ENCODE measurements at places on chromosomes 5 and 9. TPM values are rescaled to one million over a fixed set of nuclear protein-coding genes. Genes with fewer than 3 reads are reported as not detected.

- no peaks in the 10 kb centered on the region for H3K27me3 ChIP-seq
- peak overlapping the region; percentile 97 for H3K27ac ChIP-seq
- peak; percentile 89 for DNase-seq
- H3K36me3 ChIP-seq = peaks cover 51% of the 10 kb centered on the region
Observed at GRCh38 chr5:141512390-141512910, 23.6 kb downstream of the PCDHGC5 start.

GRCh38 chr5:87539839-87540238 lies 127.1 kb upstream of the CCNH start:
- DNase-seq = peak; percentile 16
- no peak overlapping the region for H3K4me3 ChIP-seq
- no peaks in the 10 kb centered on the region for H3K36me3 ChIP-seq
- H3K27me3 ChIP-seq = no peaks in the 10 kb centered on the region
- no peaks in the 10 kb centered on the region for H3K4me1 ChIP-seq

DNA sequence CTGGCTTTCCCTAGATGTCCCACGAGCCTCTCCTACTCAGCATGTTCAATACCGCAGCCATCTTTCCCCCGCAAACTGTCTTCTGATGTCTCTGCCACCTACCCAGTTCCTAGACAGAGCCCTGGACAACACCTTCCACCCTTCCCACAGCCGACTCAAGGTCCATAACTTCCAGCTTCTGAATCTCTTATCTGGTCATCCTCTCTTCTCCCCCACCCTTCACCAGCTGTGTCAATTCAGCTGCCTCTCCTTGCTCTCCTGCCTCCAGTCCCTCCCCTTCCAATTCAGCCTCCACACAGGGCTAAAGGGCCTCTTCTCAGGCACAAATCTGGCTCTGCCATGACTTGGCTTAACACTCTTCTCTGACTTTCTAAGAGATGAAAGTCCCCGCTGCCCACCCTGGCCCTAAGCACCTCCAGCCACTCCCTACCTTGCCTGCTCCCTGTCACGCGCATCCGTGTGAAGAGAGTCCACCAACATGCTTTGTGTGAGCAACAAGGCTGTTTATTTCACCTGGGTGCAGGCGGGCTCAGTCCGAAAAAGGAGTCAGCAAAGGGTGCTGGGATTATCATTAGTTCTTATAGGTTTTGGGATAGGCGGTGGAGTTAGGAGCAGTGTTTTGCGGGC lies 25.2 kb downstream of the AQP7 start:
- H3K27ac ChIP-seq = no peak overlapping the region
- peaks cover 10% of the 10 kb centered on the region for H3K4me1 ChIP-seq
- no peaks in the 10 kb centered on the region for H3K27me3 ChIP-seq
- H3K4me3 ChIP-seq = no peak overlapping the region
- H3K36me3 ChIP-seq = peaks cover 5% of the 10 kb centered on the region
- DNase-seq = no peak

DNA sequence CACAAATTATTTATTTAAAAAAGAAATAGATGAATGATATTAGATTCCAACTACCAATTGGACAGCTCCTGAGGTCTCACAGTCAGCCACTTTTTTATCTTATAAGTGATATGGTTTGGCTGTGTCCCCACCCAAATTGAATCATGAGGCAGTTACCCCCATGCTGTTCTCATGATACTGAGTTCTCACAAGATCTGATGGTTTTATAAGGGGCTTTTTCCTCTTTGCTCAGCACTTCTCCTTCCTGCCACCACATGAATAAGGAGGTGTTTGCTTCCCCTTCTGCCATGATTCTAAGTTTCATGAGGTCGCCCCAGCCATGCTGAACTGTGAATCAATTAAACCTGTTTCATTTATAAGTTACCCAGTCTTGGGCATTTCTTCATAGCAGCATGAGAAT lies 12.9 kb downstream of the NLN start:
- no peak overlapping the region for H3K27ac ChIP-seq
- no peak overlapping the region for H3K4me3 ChIP-seq
- no peaks in the 10 kb centered on the region for H3K27me3 ChIP-seq
- DNase-seq = no peak
- H3K4me1 ChIP-seq = no peaks in the 10 kb centered on the region

GRCh38 chr5:45376417-45376816 lies 319.8 kb downstream of the HCN1 start:
- H3K36me3 ChIP-seq = no peaks in the 10 kb centered on the region
- no peaks in the 10 kb centered on the region for H3K4me1 ChIP-seq
- no peak overlapping the region for H3K27ac ChIP-seq
- no peak for DNase-seq

DNA sequence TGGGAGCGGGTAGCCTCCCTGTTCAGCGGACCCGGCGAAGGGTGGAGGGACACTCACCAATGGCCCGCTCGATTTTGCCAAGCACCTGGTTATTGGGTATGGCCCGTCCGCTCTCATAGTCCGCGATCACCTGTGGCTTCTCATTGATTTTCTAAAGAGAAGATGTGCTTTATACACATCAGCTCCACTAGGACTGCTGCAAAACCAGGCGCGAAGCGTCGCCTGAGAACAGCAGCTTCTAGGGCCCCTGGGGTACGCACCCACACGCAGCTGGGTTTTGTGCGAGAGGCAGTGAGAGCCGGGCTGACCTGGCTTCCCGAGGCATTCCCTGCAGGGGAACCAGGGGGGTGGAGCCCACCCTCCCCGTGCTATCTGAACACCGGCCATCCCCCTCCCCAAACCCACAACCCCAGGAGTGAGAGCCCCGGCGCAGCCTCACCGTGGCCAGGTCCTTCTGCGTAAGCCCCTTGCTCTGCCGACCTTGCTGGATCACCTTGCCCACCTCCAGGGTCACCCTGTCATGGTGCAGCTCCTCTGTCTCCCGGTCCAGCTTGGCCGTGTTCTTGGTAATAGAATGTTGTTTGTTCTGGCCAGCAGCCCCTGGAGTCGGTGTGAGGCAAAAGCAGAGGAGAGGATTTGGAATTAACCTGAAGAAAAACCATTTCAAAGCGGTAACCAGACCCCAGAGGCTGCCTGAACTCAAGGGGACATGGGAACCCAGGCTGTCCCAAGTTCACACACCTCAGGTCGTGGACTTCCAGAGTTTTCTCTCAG lies 3.1 kb downstream of the EDF1 start:
- no peak overlapping the region for H3K27ac ChIP-seq
- peaks cover 68% of the 10 kb centered on the region for H3K36me3 ChIP-seq
- no peak for DNase-seq
- H3K4me1 ChIP-seq = peaks cover 36% of the 10 kb centered on the region

DNA sequence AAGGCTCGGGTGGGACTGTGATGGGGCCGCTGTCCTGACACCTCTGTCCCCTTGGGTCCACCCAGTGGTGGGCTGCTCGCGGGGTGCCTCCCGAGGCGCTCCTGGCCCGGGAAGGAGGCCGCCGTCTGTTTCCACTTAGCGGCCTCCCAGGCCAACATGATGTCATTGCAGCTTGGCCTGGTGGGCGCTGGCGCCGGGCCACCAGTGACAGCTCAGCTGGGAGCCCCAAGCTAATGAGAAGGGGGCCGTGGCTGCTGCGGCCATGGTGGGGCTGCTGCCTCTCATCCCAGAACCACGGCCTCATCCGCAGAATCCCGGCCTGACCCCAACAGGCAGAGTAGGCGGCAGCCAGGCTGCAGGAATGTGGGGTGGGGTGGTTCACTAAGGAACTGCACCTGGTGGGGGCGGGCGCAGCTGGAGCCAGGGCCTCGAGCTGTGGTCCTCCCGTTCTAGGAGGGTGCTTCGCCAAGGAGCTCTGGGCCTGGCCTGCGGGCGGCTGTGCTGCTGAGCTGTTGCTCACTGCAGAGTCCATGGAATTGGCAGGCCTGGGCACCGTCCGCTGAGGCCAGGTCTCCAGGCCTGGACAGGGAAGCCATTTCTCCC lies 123.5 kb upstream of the COL5A1 start:
- no peak overlapping the region for H3K4me3 ChIP-seq
- H3K4me1 ChIP-seq = peaks cover 9% of the 10 kb centered on the region
- H3K27ac ChIP-seq = no peak overlapping the region
- H3K36me3 ChIP-seq = no peaks in the 10 kb centered on the region
- H3K27me3 ChIP-seq = no peaks in the 10 kb centered on the region

DNA sequence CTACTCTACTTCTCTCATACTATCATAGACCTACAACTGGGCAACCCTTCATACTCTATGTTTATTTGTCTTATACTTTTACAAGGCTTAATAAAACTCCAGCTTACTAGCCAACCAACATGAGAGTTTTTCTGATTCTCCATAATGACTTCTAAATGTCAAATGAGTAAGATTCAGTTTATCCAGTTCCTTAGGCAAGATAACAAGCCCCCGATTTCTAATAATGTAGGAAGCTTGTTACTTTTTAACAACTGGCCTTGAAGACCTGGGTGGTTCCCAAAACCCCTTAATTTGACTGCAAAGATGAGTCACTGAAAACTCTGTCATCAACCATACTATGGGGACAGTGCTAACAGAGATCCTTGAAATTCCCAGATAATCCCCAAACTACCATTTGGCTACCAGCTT lies 294.6 kb upstream of the ACTBL2 start:
- H3K27me3 ChIP-seq = no peaks in the 10 kb centered on the region
- no peaks in the 10 kb centered on the region for H3K4me1 ChIP-seq
- DNase-seq = no peak
- H3K27ac ChIP-seq = no peak overlapping the region
- no peaks in the 10 kb centered on the region for H3K36me3 ChIP-seq
- no peak overlapping the region for H3K4me3 ChIP-seq

- H3K4me1 ChIP-seq = no peaks in the 10 kb centered on the region
- H3K27me3 ChIP-seq = no peaks in the 10 kb centered on the region
- no peaks in the 10 kb centered on the region for H3K36me3 ChIP-seq
Observed at GRCh38 chr5:110179321-110179720, 489.6 kb downstream of the MAN2A1 start.

- H3K27me3 ChIP-seq = no peaks in the 10 kb centered on the region
- no peaks in the 10 kb centered on the region for H3K36me3 ChIP-seq
- peaks cover 2% of the 10 kb centered on the region for H3K4me1 ChIP-seq
- no peak overlapping the region for H3K4me3 ChIP-seq
Observed at GRCh38 chr5:117245130-117245529, 670.5 kb upstream of the SEMA6A start.

GRCh38 chr5:9284272-9284671 lies 261.6 kb downstream of the SEMA5A start:
- no peaks in the 10 kb centered on the region for H3K36me3 ChIP-seq
- no peak overlapping the region for H3K27ac ChIP-seq
- no peaks in the 10 kb centered on the region for H3K27me3 ChIP-seq
- H3K4me1 ChIP-seq = peaks cover 3% of the 10 kb centered on the region
- DNase-seq = no peak
- H3K4me3 ChIP-seq = no peak overlapping the region

DNA sequence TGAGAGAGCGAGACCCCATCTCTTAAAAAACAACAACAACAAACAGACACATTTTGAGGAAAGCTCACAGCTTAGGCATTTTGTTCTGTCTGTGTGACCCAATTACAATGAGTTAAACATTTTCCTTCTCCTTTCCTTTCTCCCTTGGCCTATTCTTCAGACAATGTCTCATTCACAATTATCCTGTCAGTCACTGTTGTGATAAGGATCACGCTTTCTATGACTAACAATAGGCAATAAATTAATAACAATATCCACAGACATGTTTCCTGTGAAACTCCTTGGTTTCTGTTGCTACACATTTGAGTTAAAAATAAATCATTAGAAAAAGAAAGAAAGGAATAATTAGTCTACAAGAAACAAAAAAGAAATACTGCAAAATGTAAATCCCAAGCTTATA lies 19.8 kb upstream of the CARTPT start:
- no peak for DNase-seq
- H3K27ac ChIP-seq = no peak overlapping the region
- no peak overlapping the region for H3K4me3 ChIP-seq
- no peaks in the 10 kb centered on the region for H3K27me3 ChIP-seq

- no peak overlapping the region for H3K27ac ChIP-seq
- H3K4me3 ChIP-seq = no peak overlapping the region
- DNase-seq = no peak
- H3K27me3 ChIP-seq = no peaks in the 10 kb centered on the region
Observed at GRCh38 chr9:109115931-109116526, 3.7 kb downstream of the TMEM245 start.

DNA sequence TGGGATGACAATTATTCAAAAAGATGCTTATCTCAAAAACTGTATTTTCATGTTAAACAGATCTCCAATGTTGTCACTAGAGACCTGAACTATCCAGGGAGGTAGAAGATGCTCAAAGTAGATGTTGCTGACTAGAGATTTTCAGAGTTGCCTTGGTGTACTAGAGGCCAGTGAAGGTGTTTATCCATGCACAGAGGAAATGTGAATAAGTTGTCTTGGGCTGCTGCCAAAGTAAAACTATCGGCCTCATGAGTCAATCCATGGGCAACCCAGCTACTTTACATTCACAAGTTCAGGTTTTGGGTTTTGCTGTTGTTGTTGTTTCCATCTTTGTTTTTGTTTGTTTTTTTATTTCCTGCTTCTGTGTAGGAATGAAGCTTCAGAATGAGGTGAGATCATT lies 141.1 kb upstream of the RANBP3L start:
- DNase-seq = no peak
- H3K27me3 ChIP-seq = no peaks in the 10 kb centered on the region
- peaks cover 35% of the 10 kb centered on the region for H3K4me1 ChIP-seq
- no peak overlapping the region for H3K4me3 ChIP-seq
- no peak overlapping the region for H3K27ac ChIP-seq

- no peak overlapping the region for H3K27ac ChIP-seq
- H3K27me3 ChIP-seq = no peaks in the 10 kb centered on the region
- H3K4me3 ChIP-seq = no peak overlapping the region
- H3K4me1 ChIP-seq = no peaks in the 10 kb centered on the region
- DNase-seq = no peak
- no peaks in the 10 kb centered on the region for H3K36me3 ChIP-seq
Observed at GRCh38 chr9:2150338-2150737, 135.2 kb downstream of the SMARCA2 start.

GRCh38 chr5:168171901-168172759 lies 119.3 kb upstream of the WWC1 start:
- DNase-seq = no peak
- H3K4me3 ChIP-seq = no peak overlapping the region
- H3K27me3 ChIP-seq = no peaks in the 10 kb centered on the region

GRCh38 chr9:106621313-106622163 lies 241.4 kb upstream of the ZNF462 start:
- DNase-seq = peak; percentile 77
- H3K36me3 ChIP-seq = no peaks in the 10 kb centered on the region
- peak overlapping the region; percentile 40 for H3K27ac ChIP-seq
- H3K4me3 ChIP-seq = no peak overlapping the region
- H3K4me1 ChIP-seq = peaks cover 14% of the 10 kb centered on the region
- no peaks in the 10 kb centered on the region for H3K27me3 ChIP-seq

DNA sequence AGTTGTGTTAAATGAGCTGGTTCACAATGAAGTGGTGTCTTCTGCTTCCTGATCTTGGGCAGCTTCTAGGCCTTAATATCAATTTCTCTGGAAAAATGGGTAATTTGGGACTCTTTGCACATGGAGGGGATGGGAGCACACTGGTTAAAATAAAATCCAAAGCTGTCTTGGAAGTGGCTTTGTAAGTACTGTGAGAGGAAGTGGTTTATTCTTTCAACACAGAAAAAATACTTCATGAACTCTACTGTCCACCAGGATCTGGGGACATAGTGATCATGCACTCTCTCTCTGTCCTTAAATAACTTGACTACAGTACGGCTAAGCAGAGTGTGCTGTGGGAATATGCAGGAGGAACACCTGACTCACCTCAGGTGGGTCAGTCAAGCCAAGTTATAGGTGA lies 2.4 kb downstream of the PCYOX1L start:
- H3K27ac ChIP-seq = no peak overlapping the region
- no peak overlapping the region for H3K4me3 ChIP-seq
- no peak for DNase-seq
- no peaks in the 10 kb centered on the region for H3K27me3 ChIP-seq

The C1QTNF2 gene
- total RNA-seq = 5.1 TPM

The TPPP gene
- total RNA-seq = 27.9 TPM

The KIAA0825 gene
- 12.7 TPM for total RNA-seq

The SPAG8 gene
- total RNA-seq = 54.4 TPM

The LCN15 gene
- total RNA-seq = not detected

The FOXD4L5 gene
- 0.22 TPM for total RNA-seq

The IL5 gene
- total RNA-seq = not detected

The TAF1L gene
- 0.06 TPM for total RNA-seq

Data from spinal cord (tissue), 10 donors.